ENCODE measurements at places on chromosomes 7 and 10.

DNA sequence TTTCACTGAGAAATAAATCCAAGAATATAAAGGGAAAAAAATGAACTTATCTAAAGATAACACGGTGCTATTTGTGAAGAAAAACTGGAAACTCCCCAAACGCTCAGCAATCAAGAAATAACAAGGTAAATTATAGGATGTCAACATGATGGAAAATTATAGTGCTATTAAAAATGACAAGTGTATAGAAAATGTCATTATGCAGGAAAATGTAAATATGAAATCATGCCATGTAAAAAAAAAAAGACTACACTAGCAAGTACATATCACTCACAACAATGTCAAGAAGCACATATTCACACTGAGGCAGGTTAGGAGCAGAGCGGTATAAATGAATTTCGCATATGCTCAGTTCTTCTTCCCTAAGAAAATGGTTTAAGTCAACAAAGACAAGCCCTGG lies 27.7 kb downstream of the KLRG2 start:
- no peak for DNase-seq

- peak; percentile 73 for DNase-seq
Measured at GRCh38 chr7:2956526-2957368, 86.9 kb downstream of the CARD11 start.

DNA sequence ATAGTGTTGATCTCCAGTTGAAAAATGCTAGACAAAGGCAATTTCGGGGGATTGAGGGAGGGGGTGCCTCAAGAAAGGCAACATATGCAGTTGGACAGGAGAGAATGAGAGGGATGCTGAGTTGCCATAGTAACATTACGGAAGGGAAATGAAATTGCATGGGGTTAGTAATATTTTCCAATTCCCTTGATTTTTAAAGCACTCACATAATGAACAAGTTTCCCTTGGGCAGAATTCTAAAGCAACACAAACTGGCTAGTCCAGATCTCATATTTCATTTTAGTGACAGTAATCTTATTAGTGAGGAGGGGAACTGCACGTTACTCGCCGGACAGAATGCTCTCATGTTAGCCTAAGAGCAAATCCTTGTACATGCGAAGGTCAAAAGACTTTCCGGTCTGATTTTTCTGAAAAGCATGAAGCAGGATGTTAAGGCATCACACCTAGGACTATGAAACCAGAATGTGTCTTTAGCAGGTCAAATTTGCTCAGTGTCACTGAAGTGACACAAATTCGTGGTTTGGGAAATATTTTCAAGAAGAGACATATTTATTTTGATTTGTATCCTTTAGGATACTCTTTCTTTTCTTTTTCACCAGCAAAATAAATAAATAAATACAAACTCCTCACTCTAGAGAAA lies 165.5 kb downstream of the ANK3 start:
- DNase-seq = no peak

- no peak for DNase-seq
Measured at GRCh38 chr10:1597370-1598146, 139.8 kb downstream of the ADARB2 start.

DNA sequence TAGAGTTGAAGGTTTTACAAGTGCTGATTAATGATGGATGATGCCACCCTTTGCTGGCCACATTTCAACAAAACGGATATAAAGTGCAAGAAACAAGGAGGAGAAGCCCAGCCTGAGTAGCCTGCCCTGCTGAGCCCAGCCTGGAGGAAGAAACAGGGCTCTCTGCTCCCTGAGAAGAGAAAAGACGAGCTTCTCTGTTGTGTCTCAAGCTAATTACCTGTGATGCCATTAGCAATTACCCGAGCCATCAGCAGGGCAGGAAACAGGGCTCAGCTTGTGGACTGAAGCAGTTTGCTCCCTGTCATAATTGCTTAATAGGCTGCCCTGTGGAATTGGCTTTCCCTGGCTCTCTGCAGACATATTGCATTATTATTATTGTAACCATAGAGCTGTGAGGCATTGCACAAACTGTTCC lies 709.3 kb upstream of the AUTS2 start:
- DNase-seq = no peak

- DNase-seq = no peak
Measured at GRCh38 chr10:49627644-49628247, 13.9 kb downstream of the CHAT start.

DNA sequence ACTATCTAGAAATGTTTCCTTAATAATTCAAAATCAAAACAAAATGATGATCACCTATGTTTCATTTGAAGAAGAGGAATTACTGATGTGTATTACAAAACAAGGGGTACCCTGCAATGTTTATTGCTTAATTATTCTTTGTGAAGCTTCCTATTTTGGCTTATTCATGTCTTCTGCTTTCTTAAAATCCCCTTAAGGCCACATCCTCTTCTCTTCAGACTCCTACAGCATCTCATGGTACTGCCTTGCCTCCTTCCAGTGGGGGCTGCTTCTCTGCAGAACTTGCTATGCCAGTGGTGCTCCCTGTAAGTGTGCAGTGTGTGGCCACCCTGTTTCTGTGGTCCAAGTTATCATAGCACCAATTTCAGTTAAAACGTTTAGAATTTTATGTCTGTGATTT lies 35.0 kb downstream of the CCDC146 start:
- DNase-seq = peak; percentile 37

- DNase-seq = no peak
Measured at GRCh38 chr10:132670546-132671227, 115.3 kb downstream of the NKX6-2 start.

GRCh38 chr7:32494946-32495297 lies 367 bp upstream of the AVL9 start:
- no peak for DNase-seq

DNA sequence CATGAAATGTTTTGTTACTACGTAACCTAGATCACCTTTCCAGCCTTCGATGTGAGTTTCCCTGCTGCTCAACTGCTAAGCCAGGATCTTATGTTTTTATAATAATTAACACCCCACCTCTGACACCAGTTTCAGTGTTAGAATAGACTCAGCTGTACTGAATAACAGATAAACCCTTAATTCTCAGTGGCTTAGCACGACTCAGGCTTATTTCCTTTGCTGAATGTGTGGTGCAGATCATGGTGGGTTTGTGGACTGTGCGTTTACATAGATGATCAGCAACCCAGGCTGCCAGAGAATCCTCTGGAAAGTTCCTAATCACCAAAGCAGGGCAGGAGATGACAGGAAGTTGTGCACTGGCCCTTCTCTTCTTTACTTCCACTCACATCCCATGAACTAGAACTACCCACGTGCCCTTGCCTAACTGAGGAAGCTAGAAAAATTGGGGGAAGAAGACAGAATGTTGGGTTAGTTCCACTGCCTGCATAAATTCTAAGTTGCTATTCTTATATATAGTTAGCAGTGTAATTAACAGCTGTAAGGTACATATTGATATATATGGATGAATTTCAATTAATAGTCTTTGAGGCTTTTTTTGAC lies 111.8 kb downstream of the MAPK8 start:
- no peak for DNase-seq

DNA sequence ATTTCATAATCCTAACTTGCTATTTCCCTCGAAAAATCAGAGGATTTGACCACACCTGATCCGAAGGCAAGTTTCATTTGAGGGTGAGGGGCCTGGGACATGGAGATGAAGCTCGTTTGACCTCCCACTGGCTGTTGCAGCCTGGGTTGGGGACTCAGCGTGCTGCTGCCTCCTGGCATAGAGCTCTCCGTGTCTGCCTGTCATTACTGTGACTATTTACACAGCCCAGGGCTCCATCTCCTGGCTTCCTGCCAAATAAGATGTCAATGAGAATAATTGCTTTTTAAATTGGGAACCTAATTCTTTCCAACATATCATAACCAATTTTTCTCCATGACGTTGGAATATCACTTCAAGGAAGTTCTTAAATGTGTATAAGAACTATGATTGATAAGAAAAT lies 139.3 kb upstream of the COBL start:
- DNase-seq = no peak

- no peak for DNase-seq
Measured at GRCh38 chr7:2732959-2733584, 45.1 kb downstream of the AMZ1 start.

GRCh38 chr7:98500764-98501163 lies 99.9 kb upstream of the BAIAP2L1 start:
- DNase-seq = no peak

- no peak for DNase-seq
Measured at GRCh38 chr7:143316492-143316891, 581 bp downstream of the CLCN1 start.

- no peak for DNase-seq
Measured at GRCh38 chr10:105834261-105835059, 1193.4 kb downstream of the SORCS3 start.

DNA sequence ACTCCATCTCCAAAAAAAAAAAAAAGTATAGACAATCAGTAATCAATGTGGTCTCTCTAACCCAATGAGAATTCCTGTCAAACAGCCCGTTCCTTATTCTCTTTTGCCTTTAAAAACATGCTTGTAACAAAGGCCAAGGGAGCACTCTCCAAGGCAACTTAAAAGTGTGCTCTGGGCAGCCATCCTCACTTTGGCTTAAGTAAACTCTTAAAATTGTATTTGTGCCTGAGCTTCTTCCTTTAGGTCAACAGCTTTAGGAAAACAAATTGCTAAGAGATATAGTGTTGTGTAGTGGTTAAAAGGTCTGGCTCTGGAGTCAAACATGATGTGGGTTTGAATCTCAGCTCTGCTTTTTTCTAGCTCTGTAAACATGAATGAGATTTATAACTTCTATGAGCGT lies 13.9 kb upstream of the EPC1 start:
- no peak for DNase-seq

DNA sequence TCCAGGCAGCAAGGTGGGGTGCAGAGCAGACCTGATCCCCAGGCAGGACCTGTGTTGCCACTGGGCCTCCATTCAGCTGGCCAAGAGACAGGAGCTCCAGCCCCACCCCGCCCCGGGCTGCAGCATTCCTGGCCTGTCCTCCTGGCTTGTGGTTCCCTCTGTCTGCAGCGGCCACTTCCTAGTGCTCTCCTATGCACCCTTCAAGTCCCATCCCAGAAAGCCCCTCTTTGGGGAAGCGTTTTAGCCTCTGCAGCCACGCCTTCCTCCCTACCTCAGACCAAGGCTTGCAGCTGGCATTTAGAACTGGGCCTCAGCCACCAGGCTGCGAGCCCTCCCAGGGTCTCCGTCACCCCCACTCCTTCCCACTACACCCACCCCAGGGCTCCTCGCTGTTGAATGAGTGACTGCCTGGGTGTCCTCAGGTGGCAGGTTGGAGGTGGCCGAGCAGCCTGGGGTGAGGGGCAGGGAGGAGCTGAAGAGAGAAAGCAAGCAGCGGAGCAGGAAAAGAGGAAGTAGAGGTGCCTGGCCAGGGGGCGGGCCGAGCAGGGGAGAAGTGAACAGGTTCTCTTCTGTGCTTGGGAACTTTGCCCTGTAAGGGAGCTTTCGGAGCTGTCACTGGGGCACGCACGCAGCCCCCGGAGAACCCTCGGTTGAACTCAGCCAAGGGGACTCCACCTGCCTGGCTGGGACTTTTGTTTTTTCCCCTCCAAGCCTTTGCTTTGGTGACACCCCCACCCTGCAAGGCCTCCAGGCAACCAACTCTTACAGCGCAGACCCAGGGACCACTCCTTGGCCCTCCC lies 109.1 kb upstream of the TNRC18 start:
- DNase-seq = peak; percentile 62

DNA sequence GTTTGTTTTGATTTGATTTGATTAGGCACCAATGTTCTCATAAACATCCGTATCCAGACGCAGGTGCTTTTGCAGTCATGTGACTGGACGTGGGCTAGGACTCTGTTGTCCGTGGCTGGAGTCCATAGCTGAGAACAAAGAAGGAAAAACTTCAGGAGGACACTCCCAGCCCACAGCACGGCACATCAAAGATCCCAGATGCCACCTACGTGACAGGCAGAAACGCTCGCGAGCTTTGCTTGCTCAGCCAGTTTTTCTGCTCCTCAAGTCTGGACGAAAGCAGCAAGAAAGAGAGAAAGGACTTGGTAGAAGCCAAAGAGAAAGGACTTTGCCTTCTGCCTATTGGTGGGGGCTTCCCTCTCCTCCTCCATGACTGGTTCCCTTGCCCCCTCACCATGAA lies 6.9 kb upstream of the ZKSCAN1 start:
- DNase-seq = no peak

- no peak for DNase-seq
Measured at GRCh38 chr7:121302214-121302745, 26.5 kb upstream of the WNT16 start.

GRCh38 chr7:128742206-128742605 lies 3.0 kb downstream of the CALU start:
- no peak for DNase-seq

- DNase-seq = no peak
Measured at GRCh38 chr10:105718207-105718995, 1077.3 kb downstream of the SORCS3 start.

- DNase-seq = no peak
Measured at GRCh38 chr10:102393411-102394078, 2.0 kb upstream of the NFKB2 start.

GRCh38 chr7:22127835-22128527 lies 182.3 kb upstream of the CDCA7L start:
- DNase-seq = no peak

- no peak for DNase-seq
Measured at GRCh38 chr7:44313016-44313415, 12.4 kb downstream of the CAMK2B start.

- peak; percentile 96 for DNase-seq
Measured at GRCh38 chr10:122879339-122880273, at the start of gene FAM24B. FAM24B (minus strand) TSS chr10:122879581; CDS start chr10:122850515, 29,066 bp downstream.

- DNase-seq = peak; percentile 27
Measured at GRCh38 chr10:22816298-22816653, 101.9 kb upstream of the PIP4K2A start.

DNA sequence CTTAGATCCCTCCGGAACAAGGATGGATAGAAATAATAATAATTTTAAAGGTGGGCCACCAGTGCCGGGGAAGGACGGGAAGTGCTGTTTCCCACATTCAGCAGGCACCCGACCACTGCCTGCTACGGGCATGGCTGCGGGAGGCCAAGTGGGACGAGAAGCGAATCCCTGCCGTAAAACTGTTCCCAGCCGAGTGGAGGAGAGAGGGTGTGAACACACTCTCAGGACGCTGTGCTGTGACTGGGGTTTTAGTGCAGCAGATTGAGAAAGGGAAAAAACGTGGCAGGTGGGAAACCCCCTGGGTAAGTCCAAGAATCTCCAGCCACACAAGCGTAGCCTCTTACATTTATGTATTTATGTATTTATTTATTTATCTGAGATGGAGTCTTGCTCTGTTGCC lies 158.8 kb downstream of the DNAJB6 start:
- DNase-seq = peak; percentile 30

Data from activated CD4-positive, alpha-beta T cell treated with anti-CD3 and anti-CD28 coated beads, Interleukin-2, amount 50 U/mL, for 16 hours (primary cell).